ENCODE measurements at places on chromosomes 13 and 19. TPM values are rescaled to one million over a fixed set of nuclear protein-coding genes. Genes with fewer than 3 reads are reported as not detected.

GRCh38 chr13:50144246-50145160, 129.3 kb downstream of the KCNRG start:
- no peak overlapping the region for H3K27ac ChIP-seq
- H3K4me3 ChIP-seq = no peak overlapping the region
- no peaks in the 10 kb centered on the region for H3K27me3 ChIP-seq
- no peak for DNase-seq

- H3K27ac ChIP-seq = no peak overlapping the region
- no peak for DNase-seq
- H3K4me3 ChIP-seq = peak overlapping the region; percentile 82
- H3K36me3 ChIP-seq = peaks cover 13% of the 10 kb centered on the region
Measured at GRCh38 chr19:30224689-30225606, 147.2 kb upstream of the ZNF536 start.

DNA sequence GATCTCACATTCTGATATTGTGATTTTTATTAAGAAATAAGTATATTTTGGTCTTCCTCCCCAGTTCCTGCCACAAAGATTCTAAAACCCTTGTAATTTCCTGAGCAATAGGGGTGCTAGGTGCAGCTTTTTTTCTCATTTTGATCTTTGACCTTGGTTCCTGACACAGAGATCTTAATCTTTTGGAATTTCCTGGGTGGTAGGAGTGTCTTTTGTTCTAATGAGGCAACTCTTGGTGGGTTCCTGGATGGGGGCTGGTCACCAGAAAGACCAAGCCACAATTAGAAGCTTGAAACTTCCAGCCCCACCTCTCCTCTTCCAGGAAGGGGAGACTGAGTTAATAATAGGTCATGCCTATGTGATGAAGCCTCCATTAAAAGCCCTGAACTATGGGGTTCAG, 334.6 kb downstream of the FOXO1 start:
- no peak for DNase-seq
- H3K36me3 ChIP-seq = no peaks in the 10 kb centered on the region
- H3K4me3 ChIP-seq = no peak overlapping the region
- H3K27me3 ChIP-seq = no peaks in the 10 kb centered on the region

GRCh38 chr13:46687810-46688209, 109.2 kb downstream of the ESD start:
- H3K4me3 ChIP-seq = no peak overlapping the region
- peaks cover 11% of the 10 kb centered on the region for H3K4me1 ChIP-seq
- DNase-seq = no peak
- no peaks in the 10 kb centered on the region for H3K27me3 ChIP-seq

DNA sequence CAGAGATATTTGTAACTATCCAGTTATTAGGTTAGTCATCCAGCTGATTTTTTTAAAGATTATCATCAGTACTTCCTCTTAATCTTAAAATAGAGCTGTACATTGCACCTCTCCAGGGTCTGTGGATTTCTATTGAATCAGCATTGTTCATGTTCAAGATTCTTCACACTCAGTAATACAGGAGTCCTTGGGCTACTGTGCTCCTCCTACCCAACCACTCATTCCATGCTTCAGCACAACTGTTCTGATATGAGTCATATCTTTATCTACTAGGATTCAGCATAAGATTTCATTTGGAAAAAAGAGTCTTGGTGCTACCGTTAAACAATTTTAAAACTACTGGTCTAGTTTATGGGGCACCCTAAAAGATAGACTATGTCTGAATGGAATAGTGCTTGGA, 357.8 kb downstream of the DCT start:
- no peak for DNase-seq
- no peak overlapping the region for H3K4me3 ChIP-seq
- H3K36me3 ChIP-seq = no peaks in the 10 kb centered on the region
- no peak overlapping the region for H3K27ac ChIP-seq

DNA sequence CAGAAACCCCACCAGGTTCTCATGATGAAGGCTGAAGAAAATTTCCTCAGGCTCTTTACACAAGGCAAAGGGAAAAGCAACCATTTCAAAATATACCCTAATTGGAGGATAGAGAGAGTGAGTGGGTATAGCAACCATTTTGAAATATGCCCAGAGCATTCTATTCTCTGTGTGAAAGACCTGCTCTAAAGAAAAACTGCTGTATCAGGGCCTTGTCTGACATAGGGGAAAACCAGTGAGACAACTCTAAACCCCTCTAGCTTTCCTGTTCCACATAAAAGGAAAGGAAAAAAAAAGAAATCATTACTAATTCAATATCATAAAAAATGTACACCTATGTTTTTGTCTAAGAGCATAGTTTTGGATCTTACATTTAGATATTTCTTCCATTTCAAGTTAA, 42.3 kb downstream of the TPTE2 start:
- no peak overlapping the region for H3K27ac ChIP-seq
- no peak for DNase-seq
- H3K4me3 ChIP-seq = no peak overlapping the region
- H3K36me3 ChIP-seq = no peaks in the 10 kb centered on the region
- H3K4me1 ChIP-seq = peaks cover 5% of the 10 kb centered on the region
- peaks cover 4% of the 10 kb centered on the region for H3K27me3 ChIP-seq

Gene LILRB5
- 0.20 TPM for total RNA-seq

Gene NRTN
- total RNA-seq = 0.35 TPM

Measured in T-helper 17 cell (primary cell).